ENCODE measurements at places on chromosomes 5 and 9.
A peak's percentile ranks its signal among the peaks of the same experiment; 100 is the strongest.

DNA sequence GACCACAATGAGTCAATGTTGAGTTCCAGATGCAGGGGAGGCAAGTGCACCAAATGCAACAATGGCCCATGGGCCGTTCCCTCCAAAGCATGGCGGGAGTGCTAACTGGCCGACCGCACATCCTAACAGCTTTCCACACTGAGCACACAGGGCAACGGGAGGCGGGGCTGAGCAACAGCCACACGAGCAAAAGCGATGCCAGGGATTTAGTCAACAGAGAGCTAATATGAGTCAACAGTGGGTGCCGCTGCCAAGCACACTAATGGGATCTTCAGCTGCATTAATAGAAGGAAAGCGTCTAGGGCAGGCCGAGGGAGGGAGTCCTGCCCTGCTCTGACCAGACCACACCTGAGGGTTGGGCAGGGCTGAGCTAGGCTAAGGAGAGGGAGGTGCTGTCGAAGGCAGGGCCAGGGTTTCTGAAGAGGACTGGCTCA, 4.6 kb downstream of the EPB41L4B start:
- peak; percentile 92 for DNase-seq

DNA sequence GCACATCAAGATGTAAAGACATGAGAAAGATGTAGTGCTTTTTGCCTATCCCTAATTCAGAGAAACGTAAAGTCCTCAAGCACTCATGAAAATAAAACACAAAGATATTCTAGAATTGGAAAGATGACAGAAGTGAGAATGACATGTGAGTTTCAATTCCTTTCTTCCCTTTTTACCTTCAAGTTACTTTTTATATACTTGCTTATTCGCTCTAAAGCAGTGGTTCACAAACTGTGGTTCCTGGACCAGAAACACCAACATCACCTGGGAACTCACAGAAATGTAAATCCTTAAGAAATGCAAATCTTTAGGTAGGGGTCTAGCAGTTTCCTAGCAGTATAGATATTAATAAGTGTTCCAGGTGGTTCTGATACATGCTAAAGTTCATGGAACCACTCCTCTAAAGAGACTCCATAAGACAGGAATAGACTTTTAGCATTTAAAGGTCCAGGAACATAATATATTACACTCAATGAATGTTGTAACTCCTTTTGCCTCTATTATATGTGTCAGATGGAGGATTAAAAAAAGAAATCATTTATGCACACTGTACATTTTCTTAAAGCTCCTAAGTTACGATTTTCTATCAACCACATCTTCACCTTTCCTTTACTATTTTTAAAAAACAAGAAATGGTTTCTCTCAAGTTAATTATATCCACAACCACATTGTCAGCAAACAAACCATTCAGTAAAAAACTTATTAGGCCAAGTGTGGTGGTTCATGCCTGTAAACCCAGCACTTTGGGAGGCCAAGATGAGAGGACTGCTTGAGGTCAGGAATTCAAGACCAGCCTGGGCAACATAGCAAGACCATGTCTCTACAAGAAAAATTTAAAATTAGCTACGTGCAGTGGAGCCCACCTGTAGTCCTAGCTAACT, 39.9 kb downstream of the ERP44 start:
- no peak for DNase-seq

DNA sequence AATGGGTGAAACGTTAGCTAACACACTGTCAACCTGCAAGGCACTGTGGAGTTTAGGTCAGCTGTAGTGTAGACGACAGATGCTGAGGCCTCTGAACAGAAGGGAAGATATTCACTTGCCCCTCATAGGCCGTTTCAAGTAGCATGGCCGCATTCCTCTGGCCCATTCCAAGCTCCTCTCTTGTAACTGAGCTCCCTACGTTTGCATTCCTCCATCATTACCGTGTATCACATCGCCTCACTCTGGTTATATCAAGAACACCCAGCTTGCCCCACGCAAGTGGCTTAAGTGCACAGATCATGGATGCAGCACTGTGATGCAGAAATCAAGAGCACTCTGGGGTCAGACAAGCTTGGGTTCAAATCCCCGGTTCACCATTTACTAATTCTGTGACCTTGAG, 43.3 kb downstream of the PRELID2 start:
- DNase-seq: no peak

DNA sequence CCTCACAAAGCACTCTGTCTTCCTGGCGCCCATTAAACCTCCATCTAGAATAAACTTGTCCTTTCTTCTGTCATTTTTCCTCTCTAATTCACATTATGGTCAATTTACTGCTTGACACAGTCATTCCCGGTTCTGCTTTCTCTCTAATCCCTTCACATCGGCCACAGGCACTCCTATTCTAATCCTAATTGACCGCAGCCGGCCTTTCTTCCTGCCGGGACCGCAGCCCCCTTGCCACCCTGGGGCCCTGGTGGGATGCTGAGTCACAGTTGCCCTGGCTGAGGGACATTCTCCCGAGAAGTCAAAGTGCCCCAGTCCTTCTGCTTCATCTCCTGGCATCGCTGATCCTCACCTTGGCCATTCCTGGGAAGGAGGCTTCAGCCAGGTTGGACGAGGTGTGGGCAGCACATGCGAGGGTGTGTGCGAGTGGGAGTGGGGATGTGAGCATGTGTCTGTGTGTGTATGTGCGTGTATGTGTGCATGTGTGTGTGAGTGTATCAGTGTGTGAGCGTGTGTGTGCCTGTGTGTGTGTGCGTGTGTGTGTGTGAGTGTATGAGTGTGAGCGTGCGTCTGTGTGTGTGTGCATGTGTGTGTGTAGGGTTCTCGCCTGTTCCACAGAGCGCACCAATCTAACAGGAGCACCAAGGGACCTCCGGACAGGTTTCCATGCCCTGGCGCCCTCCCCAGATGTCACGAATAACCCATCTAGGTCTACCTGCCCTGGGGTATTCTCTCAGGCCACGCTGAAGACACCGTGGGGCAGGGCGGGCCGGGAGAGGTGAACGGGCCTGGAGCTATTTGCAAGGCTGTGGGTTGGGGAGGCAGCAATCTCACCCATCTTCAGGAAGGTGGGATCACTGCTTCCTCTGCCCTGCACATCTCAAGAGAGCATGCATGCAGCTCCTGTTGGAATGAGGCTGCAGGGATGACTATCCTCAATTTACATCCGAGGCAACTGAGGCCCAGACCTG, 191.2 kb downstream of the PAX5 start:
- no peak for DNase-seq

GRCh38 chr5:78586251-78586650, 62.3 kb downstream of the LHFPL2 start:
- DNase-seq: no peak

DNA sequence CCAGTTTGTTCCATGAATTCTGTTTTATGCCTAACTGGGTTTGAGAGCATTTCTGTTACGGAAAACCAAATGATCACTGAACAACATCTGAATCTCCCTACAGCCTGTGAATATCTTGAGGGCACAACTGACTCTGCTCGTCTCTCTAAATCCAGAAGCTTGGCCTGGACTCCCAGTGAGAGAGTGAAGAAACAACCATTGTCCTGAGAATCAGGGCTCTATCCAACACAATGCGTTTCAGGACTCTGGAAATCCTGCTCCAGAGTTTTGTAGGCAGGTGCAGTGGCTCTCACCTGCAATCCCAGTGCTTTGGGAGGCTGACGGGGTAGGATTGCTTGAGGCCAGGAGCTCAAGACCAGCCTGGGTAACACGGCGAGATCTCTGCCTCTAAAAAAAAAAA, 7.8 kb upstream of the MVB12B start:
- DNase-seq: no peak

GRCh38 chr5:146041180-146041789, 64.1 kb downstream of the PLAC8L1 start:
- no peak for DNase-seq

DNA sequence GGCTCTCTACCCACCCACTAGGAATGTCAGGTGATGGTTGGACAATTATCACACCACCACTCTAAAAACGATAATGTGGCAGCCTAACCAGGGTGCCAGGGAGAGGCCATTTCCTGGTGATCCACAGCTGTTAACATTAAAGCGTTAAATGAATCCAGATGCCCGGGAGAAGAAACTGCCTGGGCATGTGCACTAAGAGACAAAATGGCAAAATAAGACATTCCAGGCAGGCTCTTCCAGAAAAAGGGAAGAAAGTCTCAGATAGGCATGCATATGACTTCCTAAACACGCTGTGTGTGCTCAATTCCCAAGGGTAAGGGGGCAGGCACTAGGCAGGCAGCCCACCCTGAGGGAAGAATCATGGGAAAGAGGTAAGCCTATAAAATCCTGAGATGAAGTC, 4.6 kb upstream of the TXN start:
- DNase-seq: peak; percentile 23

Measured in NCI-H1417 (cell line).